ENCODE measurements at places on chromosomes 2 and 18.

DNA sequence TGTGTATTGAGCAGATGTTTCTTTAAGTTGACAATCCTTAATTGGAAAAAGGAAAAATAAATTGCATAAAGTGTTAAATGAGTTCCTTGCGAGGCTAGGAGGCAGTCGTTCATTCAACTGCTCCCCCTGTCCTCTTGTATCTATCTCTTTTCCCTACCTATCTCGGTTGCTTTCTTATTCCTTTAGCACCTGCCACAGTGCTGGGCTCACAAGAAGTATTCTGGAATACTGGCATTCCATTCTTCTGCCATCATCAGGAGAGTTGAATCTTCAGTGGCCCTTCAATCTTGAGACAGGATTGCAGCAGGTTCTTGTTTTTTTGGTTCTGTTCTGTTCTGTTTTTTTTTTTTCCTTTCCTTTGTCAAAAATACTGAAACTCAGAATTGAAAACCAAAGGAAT lies 143.1 kb upstream of the AQP4 start:
- no peak for DNase-seq

DNA sequence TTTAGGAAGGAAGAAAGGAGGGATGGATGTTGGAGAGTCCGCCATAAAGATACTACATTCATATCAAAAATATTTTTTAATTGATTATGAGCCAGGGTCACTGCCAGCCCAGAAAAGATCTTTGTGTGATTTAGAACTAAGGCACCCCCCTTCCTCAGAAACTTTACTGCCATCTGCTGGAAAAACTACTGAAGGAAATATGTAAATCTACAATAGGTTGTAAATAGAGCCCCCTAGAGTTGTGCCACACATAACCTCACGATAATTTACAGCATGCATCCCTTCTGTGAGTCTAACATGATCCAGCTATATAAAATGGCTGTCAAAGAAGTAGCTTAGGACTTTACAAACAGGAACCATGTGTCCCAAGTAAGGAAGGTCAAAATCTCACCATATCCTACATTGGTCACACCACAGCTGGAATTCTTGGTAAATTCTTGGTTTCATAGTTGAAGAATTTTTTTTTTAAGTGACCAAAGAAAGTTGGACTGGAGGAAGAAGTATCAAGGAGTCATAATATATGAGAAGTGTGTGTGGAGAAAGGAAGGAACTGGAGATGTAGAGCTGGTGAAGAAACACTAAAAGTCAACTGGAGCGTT lies 152.5 kb downstream of the CYP26B1 start:
- peak; percentile 61 for DNase-seq

DNA sequence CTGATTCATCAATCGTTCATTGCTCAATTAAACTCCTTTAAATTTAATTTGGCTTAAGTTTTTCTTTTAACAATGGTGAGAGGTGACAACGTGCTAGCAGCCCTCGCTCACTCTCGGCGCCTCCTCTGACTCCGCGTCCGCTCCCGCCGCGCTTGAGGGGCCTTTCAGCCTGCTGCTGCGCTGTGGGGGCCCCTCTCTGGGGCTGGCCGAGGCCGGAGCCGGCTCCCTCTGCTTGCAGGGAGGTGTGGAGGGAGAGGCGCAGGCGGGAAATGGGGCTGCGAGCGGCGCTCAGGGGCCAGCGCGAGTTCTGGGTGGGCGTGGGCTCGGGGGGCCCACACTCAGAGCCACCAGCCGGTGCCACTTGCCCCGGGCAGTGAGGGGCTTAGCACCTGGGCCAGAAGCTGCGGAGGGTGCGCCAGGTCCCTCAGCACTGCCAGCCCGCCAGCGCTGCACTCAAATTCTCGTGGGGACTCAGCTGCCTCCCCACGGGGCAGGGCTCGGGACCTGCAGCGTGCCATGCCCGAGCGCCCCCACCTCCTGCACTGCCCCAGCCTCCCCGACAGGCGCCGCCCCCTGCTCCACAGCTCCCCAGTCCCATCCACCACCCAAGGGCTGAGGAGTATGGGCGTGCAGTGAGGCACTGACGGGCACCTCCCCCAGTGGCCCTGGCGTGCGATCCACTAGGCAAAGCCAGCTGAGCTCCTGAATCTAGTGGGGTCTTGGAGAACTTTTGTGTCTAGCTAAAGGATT lies 19.6 kb downstream of the ANKMY1 start:
- DNase-seq = no peak

DNA sequence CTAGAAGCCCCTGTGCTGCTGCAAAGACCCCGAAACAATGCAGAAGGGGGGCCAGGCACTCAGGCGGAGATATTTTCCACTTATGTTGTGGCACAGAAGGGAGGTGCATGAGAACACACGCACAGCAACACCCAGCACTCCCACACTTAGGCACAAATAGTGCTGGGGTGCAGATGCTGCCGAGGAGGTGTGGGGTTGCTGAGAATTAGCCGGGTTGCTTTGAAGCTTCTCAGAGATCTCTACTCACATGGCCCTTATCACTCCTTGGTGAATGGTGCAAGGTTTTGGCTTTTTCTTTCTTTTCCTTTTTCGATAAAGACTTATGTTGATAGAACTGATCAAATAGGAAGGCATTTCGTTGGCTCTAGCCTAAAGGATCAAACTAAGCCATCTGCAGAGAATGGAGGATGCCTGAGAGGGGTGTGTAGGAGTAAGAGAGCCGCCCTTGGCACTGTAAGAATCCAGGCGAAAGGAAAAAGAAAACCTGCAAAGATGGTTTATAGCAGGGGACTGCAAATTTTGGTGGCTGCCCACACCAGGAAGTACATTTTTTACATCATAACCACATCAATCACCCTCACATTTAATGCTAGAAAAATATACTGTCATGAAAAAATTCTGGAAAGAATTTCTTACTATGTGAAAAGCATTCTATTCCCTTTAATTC lies 27.9 kb upstream of the FHL2 start:
- DNase-seq = no peak

Data from M059J (cell line).